ENCODE measurements at places on chromosomes 16 and 17.
A peak's percentile ranks its signal among the peaks of the same experiment; 100 is the strongest.

GRCh38 chr17:12362853-12363455, 302.7 kb upstream of the MYOCD start:
- DNase-seq = no peak

DNA sequence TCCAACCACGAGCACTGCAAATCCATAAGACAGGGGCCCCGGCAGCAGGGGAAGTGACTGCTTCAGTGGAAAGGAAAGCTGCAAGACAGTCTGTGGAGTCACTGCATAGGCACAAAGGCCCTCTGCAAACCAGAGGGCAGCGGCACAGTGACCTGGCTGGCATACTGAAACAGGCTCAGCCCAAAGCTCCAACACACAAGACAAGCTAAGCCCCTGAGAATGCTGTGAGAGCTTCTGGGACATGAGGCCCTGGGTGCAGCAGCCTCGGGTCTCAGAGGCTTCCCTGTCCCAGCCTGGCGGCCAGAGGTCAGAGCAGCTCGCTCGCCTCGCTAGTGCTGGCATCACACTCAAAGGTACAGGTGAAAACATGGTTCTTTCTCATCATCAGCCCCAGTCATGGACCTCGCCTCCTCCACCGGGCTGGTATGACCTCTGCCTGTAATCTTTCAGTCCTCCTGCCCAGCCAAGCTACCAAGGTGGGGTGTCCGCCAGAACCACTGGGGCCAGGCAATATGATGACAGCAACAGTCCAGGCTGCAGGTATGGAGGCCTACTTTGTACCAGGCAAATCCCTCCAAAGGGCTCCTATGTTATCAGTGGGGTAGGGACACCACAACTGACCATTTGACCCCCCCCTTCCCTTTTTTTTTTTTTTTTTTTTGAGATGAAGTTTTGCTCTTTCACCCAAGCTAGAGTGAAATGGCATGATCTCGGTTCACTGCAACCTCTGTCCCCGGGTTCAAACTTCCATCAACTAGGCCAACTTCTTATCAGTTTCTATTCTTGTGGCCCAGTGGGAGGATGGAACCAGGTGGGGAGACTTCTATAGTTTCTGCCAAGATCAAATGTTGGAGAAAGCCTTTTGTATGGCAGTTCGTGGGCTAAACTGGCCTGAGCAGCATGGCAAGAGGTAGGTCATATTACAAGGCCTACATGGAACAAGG, 19.2 kb downstream of the ST3GAL2 start:
- DNase-seq = no peak

DNA sequence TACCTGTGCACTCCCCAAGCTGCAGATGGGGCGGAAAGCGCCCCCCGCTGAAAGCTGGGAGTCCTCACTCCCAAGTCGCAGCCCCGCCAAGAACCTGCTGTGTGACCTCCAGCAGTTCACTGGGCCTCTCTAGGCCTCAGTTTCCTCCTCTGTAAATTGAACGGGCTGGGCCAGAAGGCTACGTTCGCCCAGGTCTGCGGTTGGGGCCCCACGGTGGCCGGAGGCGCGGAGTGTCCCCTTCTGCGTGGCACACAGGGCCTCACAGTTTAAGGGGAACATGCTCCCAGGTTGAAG, 628 bp downstream of the GALK1 start:
- DNase-seq = no peak

- DNase-seq = no peak
These were observed 177.2 kb downstream of the FOXL1 start for GRCh38 chr16:86755571-86756006.

DNA sequence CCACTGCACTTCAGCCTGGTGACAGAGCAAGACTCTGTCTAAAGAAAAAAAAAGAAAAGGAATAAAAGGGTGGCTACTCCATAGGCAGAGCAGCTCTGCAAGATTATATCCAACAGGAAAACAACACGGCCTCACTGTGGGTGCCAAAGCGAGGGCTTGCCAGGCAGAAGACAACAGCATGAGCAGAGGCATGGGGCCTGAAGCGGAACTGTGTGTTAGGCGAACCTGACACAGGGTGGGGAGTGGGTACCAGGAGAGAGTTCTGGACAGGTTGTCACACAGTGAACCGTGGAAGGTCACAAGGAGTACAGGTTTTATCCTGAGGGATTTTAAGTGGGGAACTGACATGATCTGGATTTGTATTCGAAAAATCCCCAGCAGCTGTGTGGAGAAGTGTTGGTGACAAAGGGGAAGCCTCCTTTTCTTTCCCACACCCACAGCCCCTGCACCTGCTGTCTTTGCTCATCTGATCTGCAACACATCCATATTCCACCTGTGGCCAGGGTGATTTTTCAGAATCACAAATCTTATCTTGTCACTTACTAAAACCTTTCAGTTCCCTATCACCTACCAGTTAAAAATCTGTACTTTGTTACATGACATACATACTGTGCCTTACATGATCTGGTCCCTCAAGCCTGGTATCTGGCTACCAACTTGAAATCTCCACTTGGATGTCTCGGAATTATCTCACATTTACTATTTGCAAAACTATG, 23.2 kb upstream of the ARHGAP17 start:
- DNase-seq = no peak

DNA sequence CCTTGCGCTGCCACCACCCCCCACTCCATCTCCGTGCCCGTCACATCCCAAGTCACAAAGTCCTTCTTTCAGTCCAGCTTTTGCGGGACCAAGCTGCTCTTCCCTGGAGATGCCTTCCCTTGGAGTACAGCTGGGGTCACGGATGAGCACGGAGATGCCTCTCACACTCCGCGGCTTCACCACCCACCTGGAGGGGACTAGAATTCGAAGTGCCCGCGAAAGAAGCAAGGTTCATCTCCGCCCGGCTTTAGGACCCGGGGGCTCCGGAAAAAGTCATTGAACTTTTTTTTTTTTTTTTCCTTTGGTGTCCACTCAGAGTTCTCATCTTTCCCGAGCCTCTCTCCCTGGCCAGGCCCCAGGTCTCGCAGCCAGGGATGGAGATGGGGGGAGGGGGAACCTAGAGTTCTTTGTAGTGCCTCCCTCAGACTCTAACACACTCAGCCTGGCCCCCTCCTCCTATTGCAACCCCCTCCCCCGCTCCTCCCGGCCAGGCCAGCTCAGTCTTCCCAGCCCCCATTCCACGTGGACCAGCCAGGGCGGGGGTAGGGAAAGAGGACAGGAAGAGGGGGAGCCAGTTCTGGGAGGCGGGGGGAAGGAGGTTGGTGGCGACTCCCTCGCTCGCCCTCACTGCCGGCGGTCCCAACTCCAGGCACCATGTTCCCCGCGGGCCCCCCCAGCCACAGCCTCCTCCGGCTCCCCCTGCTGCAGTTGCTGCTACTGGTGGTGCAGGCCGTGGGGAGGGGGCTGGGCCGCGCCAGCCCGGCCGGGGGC, at the start of gene FKBP10:
Gene FKBP10 (plus strand): TSS at position 624 of the 771 bp plus-strand sequence. CDS start 31 bp downstream, at position 655.
- DNase-seq = no peak

DNA sequence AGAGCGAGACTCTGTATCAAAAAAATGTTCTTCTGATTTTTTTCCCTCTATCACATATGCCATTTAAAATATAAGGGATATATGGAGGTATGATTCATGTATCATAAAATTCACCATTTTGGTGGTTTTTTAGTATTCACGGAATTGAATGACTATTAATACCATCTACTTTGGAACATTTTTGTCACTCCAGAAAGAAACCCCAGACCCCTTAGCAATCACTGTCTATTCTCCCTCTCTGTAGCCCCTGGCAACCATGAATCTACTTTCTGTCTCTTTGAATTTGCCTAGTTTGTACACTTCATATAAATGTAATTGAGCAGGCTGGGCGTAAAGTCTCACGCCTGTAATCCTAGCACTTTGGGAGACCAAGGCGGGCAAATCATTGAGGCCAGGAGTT, 75.9 kb downstream of the PRKCA start:
- DNase-seq = no peak

DNA sequence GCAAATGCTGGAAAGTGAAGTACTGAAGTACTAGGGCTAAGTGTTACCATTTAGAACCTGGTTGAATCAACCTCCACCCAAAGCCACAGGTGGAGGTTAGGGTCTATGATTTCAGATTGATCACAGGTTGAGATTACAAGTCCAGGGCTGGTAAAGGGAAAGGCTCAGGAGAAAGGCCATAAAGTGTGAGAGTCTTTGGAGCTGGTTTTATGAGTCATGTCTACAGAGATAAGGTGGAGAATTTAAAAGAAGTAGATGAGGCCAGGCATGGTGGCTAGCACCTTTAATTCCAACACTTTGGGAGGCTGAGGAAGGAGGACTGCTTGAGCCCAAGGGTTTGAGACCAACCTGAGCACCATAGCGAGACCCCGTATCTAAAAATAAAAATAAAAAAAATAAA, 221.7 kb upstream of the CDH11 start:
- DNase-seq = no peak

DNA sequence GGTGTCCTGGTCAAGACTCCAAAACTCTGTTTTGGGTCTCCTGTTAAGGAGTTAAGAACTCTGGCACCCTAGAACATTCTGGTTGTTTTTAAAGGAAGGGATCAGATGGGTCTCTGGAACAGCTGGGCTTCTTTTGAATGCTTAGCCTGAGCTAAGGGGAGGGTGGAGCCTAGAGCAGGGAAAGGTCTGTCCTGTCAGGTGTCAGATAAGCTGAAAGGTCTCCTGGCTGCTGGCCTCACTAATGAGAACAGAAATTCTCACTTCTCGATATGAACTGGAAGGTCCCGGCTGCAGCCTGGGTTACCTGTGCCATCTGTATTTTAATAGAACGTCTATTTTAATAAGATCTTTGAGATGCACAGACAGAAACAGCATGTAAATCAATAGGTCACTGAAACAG, 69.0 kb downstream of the RAP1GAP2 start:
- DNase-seq = no peak

- no peak for DNase-seq
These were observed at the start of gene KRTAP3-1 for GRCh38 chr17:41008811-41009210. TSS of gene KRTAP3-1 (minus strand) at chr17:41009128. CDS start at chr17:41009074, 54 bp downstream.

DNA sequence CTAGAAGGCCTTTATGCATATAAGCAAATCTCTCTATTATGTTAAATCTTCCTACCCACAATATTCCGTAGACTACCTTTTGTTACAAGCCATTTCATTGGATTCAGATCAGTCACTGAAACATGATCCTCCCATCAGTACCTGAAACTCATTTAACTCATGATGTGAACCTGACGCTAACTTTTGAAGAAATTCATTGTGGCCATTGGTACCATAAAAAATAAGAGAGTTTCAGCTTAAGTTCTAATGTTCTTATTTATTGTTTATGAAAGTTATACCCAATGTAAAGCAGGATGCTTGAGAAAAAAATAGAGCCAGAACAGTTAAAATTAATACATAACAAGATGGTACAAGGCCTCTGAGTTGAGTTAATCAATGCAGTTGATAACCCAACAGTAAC, 439.6 kb downstream of the KCNJ2 start:
- no peak for DNase-seq

GRCh38 chr17:48162306-48162934, 54.9 kb downstream of the SNX11 start:
- DNase-seq = no peak

DNA sequence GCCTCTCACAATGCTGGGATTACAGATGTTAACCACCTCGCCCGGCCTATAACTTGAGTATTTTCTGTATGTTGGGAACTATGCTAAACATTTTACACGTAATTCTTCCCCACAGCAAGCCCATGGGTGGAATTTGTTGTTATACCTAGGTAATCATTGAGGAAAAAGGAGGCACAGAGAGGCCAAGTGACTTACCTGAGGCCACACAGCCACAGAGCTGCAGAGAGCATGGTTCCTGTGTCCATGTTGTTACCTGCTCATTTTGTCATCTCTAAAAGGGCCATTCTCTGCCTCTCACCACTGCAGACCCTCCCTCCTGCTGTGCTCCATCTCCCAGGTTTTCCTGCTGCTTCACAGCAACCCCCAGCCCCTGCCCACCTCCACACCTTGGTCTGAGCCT, 135.5 kb downstream of the ABCC1 start:
- no peak for DNase-seq

GRCh38 chr17:9072696-9073339, 51.5 kb downstream of the NTN1 start:
- peak; percentile 53 for DNase-seq

GRCh38 chr16:85601730-85602401, 11.3 kb upstream of the GSE1 start:
- no peak for DNase-seq

DNA sequence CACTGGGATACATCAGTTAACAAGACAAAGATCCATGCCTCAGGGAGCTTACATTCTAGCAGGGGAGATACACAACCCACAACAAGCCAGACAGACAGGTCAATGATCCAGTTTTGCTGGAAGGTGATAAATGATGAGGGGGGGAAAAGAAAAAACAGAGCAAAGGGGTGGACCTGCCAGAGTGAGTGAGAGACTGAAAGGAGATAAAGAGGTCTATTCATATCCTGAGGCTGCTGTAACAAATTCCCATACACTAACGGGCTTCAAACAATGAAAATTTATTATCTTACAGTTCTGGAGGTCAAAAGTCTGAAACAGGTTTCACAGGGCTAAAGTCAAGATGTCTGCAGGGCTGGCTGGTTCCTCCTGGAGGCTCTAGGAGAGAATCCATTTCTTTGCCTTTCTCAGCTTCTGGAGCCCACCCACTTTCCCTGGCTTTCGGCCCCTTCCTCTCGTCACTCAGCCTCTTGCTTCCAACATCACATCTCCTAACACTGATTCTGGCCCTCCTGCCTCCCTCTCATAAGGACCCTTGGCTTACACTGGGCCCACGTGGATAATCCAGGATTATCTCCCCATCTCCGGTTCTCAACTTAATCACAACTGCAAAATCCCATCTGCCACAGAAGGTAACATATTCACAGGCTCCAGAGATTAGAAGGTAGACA, 81.5 kb downstream of the GAS7 start:
- DNase-seq = no peak

DNA sequence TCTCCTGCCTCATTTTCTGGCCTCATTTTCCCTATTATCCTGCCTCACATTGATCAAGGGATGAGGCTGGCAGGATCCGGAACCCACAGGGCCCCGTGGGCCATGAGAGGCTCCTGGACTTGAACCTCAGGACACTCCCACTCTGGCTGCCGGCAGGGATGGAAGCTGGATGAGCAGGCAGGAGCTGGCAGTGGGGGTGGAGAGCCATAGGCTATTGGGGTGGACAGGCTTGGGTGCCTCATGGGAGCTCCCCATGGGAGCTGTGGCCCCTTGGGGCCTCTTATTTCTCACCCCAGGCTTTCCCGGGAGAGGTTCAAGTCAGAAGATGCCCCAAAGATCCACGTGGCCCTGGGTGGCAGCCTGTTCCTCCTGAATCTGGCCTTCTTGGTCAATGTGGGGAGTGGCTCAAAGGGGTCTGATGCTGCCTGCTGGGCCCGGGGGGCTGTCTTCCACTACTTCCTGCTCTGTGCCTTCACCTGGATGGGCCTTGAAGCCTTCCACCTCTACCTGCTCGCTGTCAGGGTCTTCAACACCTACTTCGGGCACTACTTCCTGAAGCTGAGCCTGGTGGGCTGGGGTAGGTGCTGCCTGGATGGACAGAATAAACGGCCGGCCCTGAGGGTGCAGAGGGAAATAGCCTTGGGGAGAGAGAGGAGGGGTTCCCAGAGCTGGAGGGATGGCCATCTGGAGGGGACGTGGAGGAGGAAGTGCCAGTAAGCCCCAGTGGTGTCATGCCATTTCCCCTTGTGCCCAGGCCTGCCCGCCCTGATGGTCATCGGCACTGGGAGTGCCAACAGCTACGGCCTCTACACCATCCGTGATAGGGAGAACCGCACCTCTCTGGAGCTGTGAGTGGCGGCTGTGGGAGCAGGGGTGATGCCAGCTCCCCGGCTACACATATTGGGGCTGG, 10.7 kb upstream of the DRC7 start:
- DNase-seq = no peak
